ENCODE measurements at places on chromosomes 7 and 10.

DNA sequence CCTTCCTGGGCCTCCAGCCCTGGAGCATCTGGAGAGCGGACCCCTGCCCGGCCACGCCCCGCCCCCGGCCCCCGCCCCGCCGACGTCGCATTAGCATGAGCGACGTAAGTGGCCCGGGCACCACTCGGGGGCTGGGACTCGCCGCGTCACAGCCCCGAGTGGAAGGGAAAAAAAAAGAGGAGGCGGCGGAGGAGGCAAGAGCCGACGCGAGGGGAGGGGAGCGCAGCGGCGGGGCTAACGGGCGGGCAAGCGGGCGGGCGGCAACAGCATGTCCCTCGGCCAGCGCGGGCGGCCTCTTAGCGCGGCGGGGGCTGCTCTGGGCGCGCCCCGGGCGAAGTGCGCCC, at the start of gene SLC18A3:
SLC18A3 (plus strand) TSS at position 197 of the 344 bp plus-strand sequence. CDS start 431 bp downstream, outside the sequence.
- DNase-seq = no peak

DNA sequence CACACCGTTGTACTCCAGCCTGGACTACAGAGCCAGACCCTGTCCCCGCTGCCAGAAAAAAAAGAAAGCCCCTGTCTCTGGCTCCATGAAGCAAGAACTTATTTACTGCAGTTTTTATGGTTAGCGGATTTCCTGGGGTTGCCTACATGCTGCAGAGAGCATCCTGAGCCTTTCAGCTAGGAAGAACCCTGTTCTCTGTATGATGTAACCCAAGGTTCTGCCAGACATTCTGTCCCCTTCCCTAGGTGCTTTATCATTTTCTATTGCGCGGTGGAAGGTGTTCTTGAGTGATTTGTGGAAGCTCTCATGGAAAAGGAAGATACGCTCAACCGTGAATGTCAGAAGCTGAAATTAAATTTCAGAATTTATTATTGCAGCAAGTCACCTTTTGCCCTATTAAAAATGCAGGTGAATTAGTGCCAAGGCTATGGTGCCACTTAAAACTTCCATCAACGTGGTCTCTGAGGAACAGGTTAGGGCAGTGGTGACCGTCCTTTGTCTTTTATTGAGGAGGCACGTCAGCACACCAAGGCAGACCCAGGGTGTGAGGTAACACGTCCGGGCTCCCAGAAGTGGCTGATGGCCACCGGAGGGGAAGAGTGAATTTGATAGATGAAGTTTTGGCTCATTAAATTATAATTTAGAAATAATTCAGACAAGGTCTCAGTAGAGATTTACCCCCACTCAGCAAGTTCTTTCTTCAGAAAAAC, 273.1 kb downstream of the PHTF2 start:
- DNase-seq = no peak

DNA sequence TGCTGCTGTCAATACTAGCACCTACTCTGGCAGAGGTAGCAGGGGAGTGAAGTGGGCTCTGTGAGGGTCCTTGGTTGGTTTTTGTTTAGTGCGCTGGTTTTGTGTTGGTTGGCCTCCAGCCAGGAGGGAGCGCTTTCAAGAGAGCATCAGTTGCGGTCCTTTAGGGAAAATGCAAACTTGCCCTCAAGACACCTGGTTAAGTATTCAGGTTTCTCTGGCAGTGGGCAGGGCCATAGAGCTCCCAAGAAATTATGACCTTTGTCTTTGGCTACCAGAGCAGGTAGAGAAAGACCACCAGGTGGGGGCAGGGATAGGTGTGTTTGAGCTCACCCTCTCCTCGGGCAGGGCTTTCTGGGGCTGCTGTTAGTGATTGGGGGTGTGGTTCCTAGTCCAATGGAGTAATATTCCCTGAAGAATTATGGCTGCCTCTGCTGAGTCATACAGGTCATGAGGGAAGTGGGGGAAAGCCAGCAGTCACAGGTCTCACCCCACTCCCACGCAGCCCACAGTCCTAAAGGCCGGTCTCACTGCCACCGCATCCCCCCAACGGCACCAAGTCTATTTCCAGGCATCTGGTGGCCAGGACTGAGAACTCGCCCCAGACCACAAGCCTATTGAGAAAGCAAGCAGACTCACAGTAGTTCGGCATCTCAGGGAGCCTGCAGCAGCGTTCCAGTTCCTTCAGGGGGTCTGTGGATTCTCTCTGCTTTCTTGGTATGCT, 280.5 kb downstream of the SFMBT2 start:
- DNase-seq = no peak

GRCh38 chr7:41763626-41764025, 60.7 kb upstream of the INHBA start:
- DNase-seq = no peak

- no peak for DNase-seq
Measured at GRCh38 chr7:17994079-17994850, 33.4 kb downstream of the PRPS1L1 start.

- no peak for DNase-seq
Measured at GRCh38 chr10:125020386-125020785, 78.5 kb downstream of the ZRANB1 start.

DNA sequence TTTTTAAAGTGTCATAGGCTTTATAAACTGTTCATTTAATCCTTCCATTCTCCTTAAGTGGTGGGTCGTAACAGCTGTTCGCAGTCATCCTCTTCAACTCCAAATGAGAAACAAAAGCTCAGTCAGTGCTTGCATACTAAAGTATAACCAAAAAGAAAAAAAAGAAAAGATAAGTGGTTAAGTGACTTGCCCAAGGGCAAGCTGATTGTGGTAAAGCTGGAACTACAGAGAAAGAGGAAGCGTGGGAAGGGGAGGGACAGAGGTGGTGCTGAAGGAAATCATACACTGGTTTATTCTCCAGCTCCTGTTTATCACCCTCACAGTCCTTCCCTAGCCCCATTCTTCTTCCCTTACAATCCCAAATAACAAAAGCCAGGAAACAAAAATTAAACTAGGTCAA, 29.6 kb downstream of the IDE start:
- DNase-seq = no peak

DNA sequence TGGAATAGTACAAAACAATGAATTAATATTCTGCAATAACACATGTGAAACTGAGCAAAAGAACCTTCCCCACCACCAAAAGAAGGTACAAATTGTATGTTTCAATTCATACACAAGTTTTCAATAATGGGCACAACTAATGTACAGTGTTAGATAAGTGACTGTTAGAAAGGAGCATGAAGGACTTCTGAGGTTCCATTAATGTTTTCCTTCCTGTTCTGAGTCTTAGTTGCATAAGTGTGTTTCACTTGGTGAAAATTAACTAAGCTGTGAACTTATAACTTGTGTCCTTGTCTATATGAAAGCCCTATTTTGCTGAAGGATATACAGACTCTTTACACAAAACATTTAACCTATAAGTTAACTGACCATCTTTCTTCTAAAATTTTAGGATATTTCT, 8.2 kb downstream of the GSAP start:
- DNase-seq = no peak

DNA sequence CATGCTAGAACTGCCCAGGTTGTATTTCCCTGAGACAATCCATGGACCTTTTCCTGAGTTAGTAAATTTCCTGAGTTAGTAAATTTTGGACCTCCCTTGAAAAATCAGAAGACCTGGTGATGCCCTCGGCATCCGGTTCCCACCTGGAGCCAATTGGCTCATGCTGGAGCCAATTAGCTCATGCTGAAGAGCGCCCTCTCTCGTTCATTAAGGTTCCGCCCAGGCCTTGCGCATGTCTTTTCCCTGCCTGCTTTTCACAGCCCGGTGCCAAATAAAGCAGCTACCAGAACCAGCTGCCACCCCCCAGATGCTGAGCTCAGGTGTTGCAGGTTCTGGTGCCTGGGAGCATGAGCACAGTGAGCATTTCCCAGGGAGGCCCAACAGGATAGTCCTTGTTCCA, 96.2 kb downstream of the APBB1IP start:
- peak; percentile 85 for DNase-seq

GRCh38 chr7:40382145-40382544, 247.3 kb downstream of the SUGCT start:
- no peak for DNase-seq

DNA sequence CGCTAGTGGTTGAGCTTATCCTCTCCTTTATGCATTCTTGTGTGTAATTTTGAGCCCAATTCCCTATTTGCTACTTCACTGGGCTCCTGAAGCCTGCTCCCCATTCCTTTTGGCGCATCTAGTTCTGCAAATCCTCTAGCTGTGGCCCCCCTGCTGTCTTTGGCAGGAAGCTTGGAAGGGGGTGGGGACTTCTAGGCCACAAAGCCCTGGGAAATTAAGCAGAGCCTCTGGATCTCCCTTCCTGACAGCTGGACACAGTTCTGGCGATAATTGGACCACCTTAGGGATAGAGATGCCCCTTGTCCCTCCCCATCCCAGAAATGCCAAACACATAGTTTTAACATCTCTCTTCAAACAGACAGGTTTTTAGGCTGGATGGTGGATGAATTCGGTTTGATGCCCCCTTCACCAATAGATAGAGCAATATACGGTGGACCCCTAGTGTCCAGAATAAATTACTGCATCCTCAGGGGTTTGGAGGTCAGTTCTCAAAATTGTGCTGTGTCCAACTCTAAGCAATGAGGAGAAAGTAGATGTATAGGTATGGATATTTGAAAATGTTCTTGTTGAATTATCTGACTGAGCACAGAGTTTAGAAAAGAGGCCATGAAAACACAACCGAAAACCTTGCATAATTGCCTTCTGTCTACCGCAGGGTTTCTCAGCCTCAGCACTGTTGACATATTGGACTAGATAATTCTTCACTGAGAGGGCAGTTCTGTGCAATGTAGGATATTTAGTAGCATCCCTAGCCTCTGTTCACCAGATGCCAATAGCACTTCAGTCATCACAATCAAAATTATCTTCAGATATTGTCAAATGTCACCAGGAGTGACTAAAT, 75.5 kb downstream of the PAPSS2 start:
- DNase-seq = peak; percentile 92

- DNase-seq = no peak
Measured at GRCh38 chr10:78278058-78278404, 244.4 kb downstream of the RPS24 start.

GRCh38 chr10:43219848-43220247, 47.0 kb downstream of the RASGEF1A start:
- DNase-seq = peak; percentile 27

- no peak for DNase-seq
Measured at GRCh38 chr10:62046522-62047227, 145.2 kb downstream of the ARID5B start.

- DNase-seq = no peak
Measured at GRCh38 chr7:41890631-41891274, 187.9 kb upstream of the INHBA start.

DNA sequence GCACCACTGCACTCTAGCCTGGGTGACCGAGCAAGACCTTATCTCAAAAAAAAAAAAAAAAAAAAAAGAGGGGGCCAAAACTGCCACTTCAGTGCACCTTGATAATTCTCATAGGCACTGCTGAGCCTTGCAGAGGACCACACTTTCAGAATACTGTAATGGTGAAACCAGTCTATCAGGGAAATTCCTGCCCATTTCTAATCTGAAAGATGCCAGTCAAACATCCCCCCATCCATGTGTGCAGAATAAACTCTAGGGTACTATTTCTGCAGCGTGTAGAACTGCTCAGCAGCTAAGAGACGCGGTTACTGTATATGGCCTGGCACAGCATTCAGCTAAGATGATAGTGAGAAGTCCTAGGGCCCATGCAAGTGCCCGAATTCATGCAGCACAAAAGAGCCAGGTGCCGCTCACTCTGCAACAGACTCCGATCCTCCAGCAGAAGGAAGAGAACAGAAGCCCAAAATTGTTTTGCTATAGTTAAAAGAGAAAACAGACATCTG, 286.8 kb upstream of the KLF14 start:
- peak; percentile 12 for DNase-seq

DNA sequence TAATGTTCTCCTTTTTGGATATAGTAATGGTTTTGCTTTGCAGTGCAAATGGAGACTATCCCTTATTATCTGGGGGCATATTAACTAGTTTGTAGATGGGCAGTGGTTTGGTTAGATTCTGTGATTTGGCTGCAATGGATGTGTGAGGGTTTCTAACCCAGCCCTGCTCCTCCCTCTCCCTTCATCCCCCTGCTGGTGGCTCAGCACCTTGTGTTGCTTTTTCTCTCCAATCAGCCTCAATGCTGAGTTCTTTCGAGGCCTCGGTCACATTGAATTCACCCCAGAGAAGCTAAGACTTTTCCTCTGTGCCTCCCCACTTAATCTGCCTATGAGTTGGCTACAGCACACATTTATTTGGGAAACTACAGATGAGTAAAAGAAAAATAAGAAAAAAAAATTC, 120.0 kb downstream of the MALRD1 start:
- DNase-seq = peak; percentile 80

DNA sequence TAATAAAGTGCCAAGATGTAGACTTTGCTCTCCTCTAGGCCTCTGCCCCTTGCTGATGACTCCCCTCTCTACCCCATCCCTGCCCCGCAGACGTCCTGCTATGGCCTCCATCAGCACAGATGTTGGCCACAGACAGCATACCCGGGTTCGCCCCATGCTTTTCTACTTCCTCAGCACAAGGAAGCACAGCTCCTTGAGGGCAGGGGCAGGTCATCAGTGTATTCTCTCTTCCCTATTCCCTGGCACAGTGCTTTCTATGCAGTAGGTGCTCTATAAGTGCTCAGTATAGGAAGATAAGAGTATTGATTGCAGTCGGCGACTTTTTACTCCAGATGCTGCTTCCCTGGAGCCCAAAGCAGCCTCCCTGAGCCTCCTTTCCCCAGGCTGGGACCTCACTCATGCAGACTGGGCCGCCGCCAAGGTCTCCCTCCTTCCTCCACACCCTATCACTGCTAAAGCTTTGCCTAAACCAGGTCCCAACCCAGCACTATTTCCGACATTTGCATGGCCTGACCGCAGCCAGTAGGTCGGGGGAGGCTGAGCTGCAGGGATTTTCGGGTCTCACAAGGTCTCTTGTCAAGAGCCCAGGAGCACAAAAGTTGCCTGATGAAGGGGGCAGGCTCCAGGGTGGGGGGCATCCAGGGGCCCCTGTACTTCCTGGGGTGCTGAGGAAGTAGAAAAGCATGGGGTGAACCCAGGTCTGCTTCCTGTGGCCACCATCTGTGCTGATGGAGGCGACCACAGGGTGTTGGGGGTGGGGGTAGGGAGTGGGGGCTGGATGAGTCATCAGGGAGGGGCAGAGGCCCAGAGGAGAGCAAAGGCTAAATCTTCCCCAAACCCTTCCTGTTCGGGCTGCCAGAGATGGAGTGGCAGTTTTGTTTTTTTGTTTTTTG, 8.0 kb downstream of the CALHM3 start:
- DNase-seq = peak; percentile 81

- no peak for DNase-seq
Measured at GRCh38 chr7:151130741-151131157, 36.7 kb downstream of the GBX1 start.

GRCh38 chr7:82156893-82157292, 286.7 kb downstream of the CACNA2D1 start:
- DNase-seq = no peak
